ENCODE measurements at places on chromosomes 2 and 18.

- no peak for DNase-seq
These were observed 105.4 kb downstream of the EPHA4 start for GRCh38 chr2:221466744-221467143.

DNA sequence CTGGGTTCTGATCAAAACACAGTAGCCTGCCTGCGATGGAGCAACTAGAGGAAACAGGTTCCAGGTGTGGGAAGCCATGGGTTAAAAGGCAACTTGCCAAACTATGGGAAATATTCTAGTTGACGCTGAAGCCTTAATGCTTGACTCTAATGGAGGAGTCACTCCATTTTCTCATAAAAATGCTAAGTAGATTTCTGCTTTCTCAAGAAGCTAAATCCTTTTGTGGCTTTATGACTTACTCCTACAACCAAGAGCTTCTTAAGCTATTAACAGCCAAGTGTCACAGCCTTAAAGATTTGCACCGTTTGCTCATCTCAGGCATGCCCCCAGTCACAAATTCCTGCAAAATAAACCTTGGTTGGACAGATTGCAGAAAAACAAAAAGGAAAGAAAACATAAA lies 25.2 kb downstream of the ANKRD44 start:
- DNase-seq: no peak

DNA sequence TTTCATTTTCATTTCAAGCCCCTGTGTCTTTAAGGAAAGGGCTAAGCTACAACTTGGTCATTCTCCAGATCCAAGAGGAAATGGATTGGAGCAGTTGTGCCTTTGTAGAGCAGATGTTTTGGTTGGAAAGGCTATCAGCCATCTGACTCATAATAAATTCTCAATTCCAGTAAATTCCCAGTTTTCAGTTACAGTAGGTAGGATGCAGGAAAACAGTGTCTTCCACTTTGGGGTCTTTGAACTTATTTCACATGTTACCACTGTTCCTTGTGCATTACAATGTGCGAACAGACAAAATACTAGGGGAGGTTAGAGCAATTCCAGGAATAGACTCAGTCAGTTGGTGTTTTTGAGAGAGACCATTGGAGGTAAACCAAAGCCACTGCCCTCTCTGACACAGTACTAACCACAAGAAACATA lies 211.9 kb downstream of the BABAM2 start:
- no peak for DNase-seq

- DNase-seq: no peak
These were observed 81.5 kb downstream of the EFEMP1 start for GRCh38 chr2:55842046-55842445.

DNA sequence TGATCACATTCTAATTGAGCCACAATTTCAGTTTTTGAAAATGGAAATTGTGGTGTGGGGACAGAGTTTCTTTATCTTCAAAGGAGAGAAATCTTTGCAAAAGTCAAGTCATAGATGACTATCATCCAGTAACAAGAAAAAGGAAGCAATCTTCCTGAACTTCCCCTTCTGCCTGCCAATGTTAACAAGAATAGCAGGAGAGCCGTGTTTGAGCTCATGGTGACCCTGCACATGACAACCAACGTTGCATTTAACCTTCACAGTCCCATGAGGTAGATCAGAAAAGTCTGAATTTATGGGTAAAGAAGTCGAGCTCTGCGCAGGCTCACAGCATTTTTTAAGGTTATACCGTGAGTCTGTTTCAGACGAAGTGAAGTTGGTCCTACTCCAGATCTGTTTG lies 454.9 kb downstream of the LPIN1 start:
- no peak for DNase-seq

DNA sequence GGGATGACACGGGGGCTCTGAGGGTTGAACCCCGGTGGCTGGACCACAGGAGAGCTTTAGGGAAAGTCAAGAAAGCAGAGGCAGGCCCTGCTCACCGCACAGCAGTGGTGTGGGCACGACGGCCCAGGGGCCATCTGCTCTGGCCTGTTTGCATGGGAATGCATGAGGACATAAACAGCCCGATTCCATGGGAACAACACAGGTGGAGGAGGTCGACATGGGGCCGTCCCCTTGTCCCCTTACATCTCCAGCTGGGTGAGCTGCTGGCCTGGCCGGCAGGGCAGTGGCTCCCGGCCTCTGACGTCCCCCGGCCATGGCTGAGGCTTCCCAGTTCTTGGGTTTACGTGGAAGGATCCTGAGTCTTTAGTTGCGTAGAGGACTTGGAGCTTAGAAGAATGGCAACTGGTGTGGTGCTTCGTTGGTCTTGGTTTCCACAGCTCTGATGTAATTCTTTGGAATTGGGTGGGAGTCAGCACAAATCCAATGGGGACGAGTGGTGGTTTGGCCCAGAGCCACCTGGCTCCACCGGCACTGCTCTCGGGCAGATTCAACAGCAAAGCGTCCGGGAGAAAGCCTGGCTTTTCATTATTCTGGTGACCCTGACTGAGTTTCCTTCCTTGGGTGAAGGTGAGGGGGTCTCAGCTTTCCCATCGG lies 98.3 kb upstream of the HDAC4 start:
- DNase-seq: no peak

GRCh38 chr2:70861777-70862625 lies 26.4 kb upstream of the CD207 start:
- peak; percentile 63 for DNase-seq

GRCh38 chr2:46193356-46193755 lies 103.9 kb upstream of the EPAS1 start:
- no peak for DNase-seq

DNA sequence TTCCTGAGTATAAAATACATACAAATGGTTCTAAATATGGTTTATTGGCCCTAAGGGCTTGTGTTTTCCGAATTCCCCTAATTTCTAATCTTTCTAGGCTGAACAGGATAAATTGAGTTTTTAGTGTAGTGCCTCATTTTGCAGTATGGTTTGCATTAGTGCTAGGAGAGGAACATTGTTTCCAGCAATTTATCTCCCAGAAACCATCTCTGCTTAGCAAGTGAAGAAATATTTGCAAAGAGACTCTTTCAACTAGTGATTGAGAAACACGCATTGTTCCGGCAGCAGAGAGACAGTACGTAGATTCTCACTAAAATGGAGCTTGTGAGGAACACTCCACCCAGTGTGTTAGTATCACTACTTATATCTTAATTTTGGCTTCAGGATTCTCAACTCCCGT lies 177.8 kb upstream of the EPAS1 start:
- no peak for DNase-seq

DNA sequence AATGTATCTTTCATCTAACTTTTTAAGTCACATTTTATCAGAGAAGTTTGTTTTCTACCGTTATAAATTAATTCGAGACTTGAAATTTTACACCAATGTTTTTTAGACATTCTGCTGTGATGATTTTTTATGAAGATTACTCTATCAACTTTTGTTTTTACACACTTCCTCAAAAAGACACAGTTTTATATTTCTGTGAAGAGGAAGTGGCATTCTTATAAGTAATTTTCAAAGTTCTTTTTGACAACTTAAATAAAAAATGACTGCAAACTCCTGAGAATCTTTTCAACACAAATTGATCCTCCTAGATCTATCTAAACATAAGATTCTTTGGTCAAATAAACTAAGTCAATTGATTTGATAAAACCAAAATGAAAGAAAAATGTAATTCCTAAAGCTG lies 13.7 kb downstream of the ANKRD44 start:
- no peak for DNase-seq

- DNase-seq: no peak
These were observed 27.3 kb downstream of the DGKD start for GRCh38 chr2:233381638-233381995.

DNA sequence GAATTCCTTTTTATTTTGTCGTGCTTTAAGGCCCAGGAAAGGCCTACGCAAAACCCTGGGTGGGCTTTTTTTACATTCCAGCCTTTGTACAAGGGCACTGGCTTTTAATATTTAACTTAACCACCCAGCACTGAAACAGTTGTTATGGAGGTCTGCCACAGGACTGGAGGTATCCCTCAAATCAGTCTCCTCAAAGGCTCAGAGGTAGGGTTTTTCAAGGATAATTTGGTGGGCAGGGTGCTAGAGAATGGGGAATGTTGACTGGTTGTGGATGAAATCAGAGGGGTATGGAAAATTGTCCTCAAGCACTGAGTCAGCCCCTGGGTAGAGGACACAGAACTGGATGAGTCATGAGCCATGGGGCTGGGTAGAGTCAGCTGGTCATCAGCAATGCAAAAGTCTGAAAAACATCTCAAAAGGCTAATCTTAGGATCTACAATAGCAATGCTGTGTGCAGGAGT lies 443.1 kb downstream of the THSD7B start:
- no peak for DNase-seq

GRCh38 chr2:231874944-231875343 lies 51.3 kb downstream of the NPPC start:
- no peak for DNase-seq

GRCh38 chr18:58276789-58277739 lies 233.0 kb downstream of the NEDD4L start:
- DNase-seq: no peak
